ENCODE measurements at places on chromosomes 3 and 15. TPM values are rescaled to one million over a fixed set of nuclear protein-coding genes. Genes with fewer than 3 reads are reported as not detected.
A peak's percentile ranks its signal among the peaks of the same experiment; 100 is the strongest.

ACP3 gene
- 2.3 TPM for total RNA-seq

DNA sequence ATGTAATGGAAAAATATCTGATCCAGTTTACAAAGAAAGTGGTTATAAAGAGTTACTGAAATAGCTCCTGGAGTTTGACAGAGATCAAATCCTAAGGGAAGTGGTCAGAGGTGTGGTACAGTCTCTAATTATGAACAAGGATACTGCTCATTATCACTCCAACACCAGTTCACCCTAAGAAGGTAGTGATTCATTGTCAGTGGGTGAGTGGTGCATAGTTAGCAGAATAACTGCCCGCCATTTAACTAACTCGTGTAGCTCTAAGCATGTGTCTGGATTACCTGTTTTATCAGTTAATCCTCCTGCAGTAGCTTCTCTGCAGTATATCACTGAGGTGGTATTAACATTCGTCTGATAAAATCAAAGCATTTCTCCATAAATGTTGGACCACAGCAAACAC lies 700.1 kb downstream of the NLGN1 start:
- no peak for DNase-seq

GRCh38 chr3:131973731-131974130 lies 61.1 kb downstream of the CPNE4 start:
- DNase-seq: no peak

GRCh38 chr3:195751560-195751959 lies 30.8 kb downstream of the MUC20 start:
- no peak for DNase-seq

DNA sequence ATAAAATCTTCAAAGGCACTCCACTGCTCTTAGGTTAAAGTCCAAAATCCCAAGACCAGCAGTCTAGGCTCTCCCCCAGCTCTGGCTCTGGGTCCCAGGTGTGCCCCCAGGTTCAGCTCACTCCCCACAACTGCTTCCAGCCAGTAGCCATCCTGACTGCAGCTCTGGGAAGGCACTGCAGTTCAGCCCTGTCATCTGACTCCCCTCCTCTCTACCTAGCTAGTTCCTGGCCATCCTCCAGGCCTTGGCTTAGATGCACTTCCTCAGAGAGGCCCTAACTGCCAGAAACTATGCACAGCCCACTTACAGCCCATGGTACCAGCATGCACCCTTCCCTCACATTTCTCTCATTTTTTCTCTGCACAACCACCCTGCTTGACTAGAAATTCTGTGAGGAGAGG lies 25.5 kb downstream of the TBC1D2B start:
- peak; percentile 63 for DNase-seq

All from right cardiac atrium (tissue), 5 donors.